DND-41 (cell line): ENCODE measurements at places on chromosomes 4 and X.
A peak's percentile ranks its signal among the peaks of the same experiment; 100 is the strongest.

GRCh38 chr4:178240891-178241290 lies 798.7 kb upstream of the AGA start:
- no peak for DNase-seq

DNA sequence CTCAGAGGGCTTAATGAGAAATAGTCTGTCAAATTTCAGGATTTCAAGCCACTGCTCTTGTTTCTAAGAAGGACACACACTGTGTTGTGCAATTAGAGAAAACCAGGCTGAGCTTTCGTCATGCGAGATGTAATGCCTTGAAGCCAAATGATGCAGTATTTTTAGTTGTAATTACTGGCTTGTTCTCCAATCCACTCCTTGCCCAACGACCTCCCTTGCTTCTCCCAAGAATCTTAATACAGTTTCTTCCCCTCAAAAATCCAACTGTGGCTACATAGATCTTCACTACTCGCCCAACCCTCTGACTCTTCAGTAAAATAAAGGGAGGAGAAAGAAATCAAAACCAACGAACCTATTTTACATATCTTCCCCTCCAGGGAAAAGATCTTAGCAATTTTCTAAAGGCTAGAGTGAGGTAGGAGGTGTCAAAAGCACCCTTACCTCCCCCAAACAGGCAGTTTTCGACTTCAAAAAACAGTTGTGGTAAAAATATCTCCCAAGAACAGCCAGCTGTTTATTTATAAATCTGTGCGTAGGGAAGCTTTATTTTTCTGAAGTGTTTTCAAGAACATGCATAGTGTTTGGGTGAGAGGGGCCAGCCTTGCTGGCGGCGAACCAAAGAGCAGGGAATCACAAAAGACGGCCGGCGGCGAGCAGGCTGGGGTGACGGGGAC lies 68.7 kb downstream of the MGST2 start:
- no peak for DNase-seq

DNA sequence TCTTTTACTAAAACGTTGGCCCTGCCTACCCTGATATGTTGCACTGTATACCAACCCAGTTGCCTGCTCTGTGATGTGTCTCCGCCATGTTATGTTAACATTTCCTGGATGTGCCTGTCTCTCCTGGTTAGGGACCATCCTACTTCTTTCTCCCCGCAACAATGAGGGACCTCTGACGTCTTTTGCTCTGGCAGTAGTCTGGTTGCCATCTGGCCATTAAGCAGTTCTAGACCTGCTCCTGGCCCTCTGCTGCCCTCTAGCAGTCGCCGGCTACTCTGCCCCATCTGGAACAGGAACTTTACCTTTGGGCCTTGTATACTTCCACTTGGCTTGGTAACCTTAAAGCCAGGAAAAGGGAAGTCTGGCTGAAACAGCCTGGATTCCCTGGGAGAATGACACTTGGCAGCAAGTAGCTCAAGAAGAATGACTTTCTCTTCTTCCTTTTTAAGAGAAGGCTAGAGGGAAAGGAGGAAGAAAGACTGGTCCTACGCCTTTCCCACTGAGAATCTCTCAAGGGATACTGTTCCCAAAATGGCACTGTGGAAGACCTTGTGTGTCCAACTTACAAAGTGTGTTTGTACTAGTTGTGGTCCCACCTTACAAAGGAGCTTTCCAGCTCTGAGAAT lies 63.5 kb downstream of the GPC3 start:
- peak; percentile 59 for DNase-seq

GRCh38 chr4:73194064-73194463 lies 64.5 kb downstream of the ANKRD17 start:
- DNase-seq: no peak

- peak; percentile 9 for DNase-seq
Observed at GRCh38 chr4:85127653-85128052, 161.2 kb upstream of the WDFY3 start.

- no peak for DNase-seq
Observed at GRCh38 chr4:25350561-25350960, 26.5 kb upstream of the ANAPC4 start.

GRCh38 chrX:71541210-71542022 lies 8.5 kb downstream of the OGT start:
- DNase-seq: peak; percentile 27

DNA sequence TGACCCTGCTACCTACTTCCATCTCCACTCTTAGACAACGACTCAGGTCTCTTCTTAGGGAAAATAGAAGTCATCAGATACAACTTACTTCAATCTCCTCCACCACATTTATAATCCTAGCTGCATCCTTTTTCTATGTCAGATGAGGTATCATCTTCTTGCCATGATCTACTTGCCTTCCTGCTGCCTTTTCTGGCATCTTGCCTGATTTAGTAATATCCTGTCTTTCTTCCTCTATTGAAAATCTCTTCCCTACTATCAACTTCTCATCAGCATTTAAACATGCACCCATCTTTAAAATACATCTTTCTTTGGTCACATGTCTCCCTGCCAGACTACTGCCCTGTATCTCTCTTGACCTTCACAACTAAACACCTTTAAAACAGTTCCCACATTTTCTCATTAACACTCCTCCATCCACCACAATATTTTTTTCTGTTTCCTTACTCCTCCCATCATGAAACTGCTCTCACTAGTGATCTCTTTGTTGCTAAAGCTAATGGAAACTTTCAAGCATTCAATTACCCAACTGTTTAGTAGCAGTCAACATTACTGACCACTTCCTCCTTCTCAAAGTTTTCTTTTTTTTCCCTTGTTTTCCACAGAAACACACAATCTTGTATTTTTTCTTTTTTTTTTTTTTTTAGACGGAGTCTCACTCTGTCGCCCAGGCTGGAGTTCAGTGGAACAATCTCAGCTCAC lies 100.8 kb upstream of the CXorf66 start:
- DNase-seq: no peak

- no peak for DNase-seq
Observed at GRCh38 chrX:132474544-132475248, 14.1 kb downstream of the MBNL3 start.

- DNase-seq: no peak
Observed at GRCh38 chr4:111454961-111455360, 690.3 kb upstream of the FAM241A start.

GRCh38 chr4:76723373-76723772 lies 174.6 kb downstream of the SOWAHB start:
- DNase-seq: no peak

DNA sequence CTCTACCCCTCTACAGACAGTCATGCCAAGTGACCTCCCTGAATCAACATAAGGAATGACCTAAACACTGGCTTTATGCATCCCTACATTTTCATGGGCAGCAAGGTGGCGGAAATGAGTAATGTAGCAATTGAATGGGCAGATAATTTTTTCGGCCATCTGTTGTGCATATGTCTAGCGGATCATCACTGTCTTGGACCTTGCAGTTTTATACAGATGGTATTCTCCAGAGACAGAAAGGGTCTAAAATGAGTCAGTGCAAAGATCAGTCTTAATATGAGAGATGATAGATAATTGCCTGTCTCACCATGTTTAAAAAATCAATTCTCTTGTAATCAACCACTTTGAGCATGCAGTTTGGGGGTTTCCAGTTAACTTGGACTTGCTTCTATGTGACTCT lies 177.3 kb upstream of the DKK2 start:
- no peak for DNase-seq

DNA sequence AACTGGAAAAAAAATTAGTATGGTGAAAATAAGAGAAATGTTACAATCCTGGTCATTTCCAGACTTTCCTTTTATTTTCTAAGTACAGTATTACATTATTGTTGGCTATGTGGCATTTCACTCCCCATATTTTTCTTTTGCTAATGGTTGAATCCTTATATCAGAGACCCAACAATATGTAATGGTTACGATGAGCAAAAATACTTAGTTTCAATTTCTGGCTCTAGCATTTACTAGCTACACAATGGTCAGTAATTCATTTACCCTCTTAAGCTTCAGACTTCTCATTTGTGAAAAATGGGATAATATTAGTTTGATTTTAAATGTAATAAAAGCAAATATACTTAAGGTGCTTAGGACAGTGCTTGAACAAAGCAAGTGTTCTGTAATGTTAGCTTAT lies 942.9 kb upstream of the PABPC4L start:
- DNase-seq: no peak

- no peak for DNase-seq
Observed at GRCh38 chr4:587671-588350, 11.7 kb upstream of the TMEM271 start.

- no peak for DNase-seq
Observed at GRCh38 chrX:22712942-22713341, 286.8 kb upstream of the DDX53 start.

DNA sequence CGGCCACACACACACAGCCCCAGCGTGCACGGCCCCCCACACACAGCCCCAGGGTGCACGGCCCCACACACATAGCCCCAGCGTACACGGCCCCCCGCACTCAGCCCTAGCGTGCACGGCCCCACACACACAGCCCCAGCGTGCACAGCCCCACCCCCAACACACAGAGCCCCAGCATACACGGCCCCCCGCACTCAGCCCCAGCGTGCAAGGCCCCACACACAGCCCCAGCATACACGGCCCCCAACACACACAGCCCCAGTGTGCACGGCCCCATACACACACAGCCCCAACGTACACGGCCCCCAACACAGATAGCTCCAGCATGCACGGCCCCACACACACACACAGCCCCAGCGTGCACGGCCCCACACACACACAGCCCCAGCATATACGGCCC lies 17.6 kb downstream of the GAK start:
- no peak for DNase-seq

- DNase-seq: peak; percentile 58
Observed at GRCh38 chr4:108360754-108361445, 192.2 kb upstream of the LEF1 start.

DNA sequence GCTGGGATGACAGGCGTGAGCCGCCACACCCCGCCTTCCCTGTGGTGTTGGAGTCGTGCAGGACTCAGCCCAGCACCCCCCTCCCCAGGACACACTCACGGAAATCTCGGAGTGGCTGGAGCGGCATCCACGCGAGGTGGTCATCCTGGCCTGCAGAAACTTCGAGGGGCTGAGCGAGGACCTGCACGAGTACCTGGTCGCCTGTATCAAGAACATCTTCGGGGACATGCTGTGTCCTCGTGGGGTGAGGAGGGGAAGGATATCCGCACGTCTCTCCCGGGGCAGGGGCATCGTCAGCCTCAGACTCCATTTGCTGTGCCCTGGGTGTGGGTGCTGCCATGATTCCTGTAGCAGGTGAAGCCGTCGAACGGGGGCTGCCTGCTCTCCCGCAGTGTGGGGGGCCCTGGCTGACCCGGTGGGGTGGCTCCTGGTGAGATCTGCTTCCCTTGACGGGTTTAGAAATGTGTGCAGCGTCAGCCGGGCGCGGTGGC lies 10.3 kb downstream of the PLCXD1 start:
- DNase-seq: no peak

- DNase-seq: no peak
Observed at GRCh38 chrX:77548751-77549150, 101.6 kb downstream of the FGF16 start.

DNA sequence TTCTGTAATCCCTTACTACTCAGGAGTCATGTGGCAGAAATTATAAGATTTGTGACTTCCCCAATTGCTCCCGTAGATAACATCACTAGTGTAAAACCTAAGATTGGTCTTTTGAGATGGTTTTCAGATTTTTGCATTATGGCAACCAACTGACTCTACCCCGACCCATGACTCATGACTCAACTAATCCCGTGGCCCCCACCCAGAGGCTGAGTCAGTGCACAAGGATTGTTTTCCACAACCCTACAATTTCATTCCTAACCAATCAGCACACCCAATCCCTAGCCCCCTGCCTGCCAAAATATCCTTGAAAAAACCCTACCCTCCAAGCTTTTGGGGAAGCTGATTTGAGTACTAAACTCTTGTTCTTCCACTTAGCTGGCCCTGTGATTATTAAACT lies 109.4 kb upstream of the FAM9C start:
- no peak for DNase-seq

GRCh38 chr4:139243448-139244365 lies 36.3 kb downstream of the MGARP start:
- no peak for DNase-seq

- no peak for DNase-seq
Observed at GRCh38 chrX:108097380-108097779, 5.8 kb downstream of the ATG4A start.

GRCh38 chr4:168637872-168638756 lies 141.3 kb downstream of the PALLD start:
- DNase-seq: no peak

DNA sequence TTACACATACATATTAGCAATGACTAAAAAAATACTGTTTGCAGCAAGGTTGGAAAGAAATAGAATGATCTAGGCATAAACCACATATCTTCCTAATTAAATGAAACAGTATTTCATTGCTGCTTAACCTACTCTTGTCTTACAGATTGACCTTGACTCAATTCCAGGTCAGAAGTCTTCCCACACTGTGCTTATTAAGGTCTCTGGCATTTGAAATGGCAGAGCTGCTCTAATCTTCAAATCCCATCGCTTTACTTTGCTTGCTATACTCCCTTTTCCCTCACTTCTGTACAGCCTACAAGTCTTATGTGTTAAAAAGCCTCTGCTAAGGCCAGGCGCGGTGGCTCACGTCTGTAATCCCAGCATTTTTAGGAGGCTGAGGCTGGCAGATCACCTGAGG lies 424.5 kb downstream of the RPA4 start:
- no peak for DNase-seq

DNA sequence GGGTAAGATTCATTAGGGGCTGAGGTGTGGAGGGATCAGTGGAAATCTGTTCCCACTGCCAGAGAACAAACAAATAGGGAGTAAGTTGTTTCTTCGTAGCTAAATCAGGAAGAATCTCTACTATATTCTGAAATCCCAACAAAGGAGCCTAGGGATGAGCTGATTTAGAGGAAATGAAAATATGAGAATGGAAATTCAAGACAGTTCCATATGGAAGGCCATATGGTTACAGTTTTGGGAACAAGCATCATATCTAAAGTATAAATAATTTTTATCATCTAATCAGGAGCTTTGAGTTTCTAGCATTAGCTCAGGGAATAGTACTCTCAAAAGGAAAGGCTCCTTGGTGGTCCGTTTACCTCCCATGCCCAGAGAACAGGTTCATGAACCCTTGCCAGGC lies 218.2 kb downstream of the AASDH start:
- DNase-seq: no peak

GRCh38 chr4:93879919-93880318 lies 51.4 kb downstream of the ATOH1 start:
- DNase-seq: no peak

- DNase-seq: no peak
Observed at GRCh38 chr4:174933083-174933482, 14.9 kb downstream of the ADAM29 start.

DNA sequence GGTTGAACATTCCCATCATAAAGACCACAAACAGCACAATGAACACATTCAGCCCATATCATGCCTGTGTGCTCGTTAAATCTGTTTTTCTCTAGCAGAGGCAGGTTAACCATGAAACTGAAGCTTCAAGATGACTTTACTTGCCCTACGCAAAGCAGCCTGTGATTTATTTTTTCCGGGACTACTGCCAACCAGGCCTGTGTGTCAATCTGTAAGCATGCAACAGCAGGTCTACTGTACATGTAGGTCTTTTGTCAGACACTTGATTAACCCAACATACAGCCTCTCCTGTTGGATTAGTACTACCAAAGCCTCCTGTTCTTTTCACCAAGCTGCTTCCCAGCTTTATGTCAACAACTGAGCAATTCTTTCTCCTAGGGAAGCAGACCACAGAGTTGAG lies 85.5 kb upstream of the ACSL1 start:
- DNase-seq: no peak

- no peak for DNase-seq
Observed at GRCh38 chr4:186294160-186294559, 28.2 kb downstream of the F11 start.
